ENCODE measurements at places on chromosomes 7 and 10.

GRCh38 chr7:42876182-42877068 is 35.4 kb downstream of the C7orf25 start:
- peak; percentile 86 for DNase-seq

DNA sequence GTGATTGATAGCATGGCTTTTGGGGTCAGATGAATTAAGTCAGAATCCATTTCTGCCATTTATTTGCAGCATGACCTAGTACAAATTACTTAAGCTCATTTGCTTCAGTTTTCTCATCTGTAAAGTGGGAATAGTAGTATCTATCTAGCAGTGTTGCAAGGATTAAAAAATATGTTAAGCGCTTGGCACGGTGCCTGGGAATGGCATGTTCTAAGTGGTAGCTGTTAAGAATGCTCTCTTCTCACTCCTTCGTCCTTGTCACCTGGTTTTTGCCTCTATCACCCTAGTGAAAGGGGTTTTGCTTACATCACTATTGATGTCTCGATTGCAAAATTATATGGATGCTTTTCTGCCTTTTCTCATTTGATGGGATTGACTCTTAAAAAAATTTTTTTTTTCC is 7.4 kb downstream of the TMEM248 start:
- no peak for DNase-seq

- DNase-seq = no peak
Observed at GRCh38 chr10:132438091-132439024, 41.4 kb downstream of the PWWP2B start.

DNA sequence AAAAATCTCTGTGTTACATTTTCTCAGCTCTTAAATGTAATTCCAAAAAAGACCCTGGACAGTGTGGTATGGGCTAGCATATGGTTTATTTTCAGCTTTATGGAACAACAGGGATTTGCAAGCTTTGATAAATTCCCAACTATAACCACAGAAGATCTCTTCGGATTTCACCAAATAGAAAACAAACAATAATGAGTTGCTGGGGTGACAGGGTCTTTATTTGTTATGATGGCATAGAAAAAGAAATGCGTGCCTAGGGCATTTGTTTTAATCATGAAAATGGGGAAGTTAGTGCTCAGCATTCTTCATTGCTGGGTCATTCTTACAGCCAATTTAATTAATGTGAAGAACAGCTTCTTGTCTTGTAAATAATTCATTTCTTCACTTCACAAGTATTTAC is 139.0 kb downstream of the LRRN3 start:
- DNase-seq = no peak

DNA sequence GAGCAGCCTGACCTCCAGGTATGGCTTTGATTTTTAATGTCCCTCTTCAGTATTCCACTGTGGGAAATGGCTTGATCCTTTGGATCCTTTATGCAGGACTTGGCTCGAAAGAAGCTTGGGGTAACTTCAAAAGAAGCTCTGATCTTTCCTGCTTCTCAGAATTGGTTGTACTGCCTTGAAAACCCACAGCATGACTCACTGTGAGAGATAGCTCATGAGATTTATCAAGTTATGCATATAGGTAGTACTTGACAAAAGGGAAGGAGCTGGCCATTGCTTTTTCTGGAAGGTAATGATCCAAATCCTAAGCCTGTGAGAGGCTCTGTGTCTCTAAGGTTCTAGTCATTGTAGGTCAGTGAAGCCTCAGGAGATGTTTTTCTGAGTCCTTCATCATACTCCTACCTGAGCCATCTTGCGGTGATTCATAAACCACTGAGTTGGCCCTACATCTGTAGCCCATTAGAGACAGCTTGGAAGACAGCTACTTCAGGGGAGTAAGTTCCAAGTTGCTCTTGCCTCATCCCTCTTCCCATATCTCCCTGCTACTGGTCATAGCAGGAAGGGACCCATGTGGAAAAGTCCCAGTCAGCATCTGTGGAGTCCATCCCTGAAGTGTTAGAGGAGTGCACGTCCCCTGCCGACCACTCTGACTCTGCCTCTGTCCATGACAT is 36.7 kb upstream of the NFKB2 start:
- no peak for DNase-seq

GRCh38 chr7:115906731-115907130 is 123.8 kb downstream of the TFEC start:
- DNase-seq = no peak

Measured in activated CD4-positive, alpha-beta T cell treated with anti-CD3 and anti-CD28 coated beads, Interleukin-2, amount 10 ng/mL, durations not matched to agents 24 days and 14 days (primary cell).